ENCODE measurements at places on chromosomes 6 and 20.

DNA sequence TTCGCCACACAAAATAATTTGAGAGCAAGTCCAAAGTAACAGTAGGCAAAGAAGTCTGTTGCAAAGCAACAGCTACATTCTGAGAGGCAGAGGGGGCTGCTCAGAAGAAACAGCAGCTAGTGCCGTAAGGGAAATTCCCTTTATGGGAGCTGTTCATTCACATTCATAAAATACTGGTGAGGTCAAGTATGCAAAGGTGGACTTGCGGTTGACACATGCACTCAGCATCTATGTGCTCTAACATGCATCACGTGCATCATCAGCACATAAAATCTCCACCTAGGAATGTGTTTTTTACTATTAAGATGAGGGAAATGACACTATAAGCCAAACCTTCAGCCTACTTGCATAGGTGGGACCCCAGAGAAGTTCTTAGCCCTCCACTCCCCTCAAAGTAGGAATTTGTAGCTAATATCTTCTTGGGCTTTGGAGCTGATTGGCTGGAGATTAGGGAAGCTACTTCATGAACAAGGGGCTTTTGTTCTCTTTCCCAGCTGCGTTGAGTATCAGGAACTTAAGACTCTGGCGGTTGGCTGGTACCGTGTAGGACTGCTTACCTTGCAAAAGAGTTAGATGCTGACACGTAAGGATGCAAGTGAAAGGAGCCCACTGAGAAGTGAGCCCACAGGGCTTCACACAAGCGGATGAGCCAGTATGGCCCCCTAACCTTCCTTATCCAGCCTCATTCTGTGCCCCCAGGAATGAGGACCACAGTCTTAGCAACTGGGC is 12.4 kb downstream of the CST3 start:
- no peak for DNase-seq

GRCh38 chr6:101516578-101516977 is 123.1 kb downstream of the GRIK2 start:
- DNase-seq = no peak

DNA sequence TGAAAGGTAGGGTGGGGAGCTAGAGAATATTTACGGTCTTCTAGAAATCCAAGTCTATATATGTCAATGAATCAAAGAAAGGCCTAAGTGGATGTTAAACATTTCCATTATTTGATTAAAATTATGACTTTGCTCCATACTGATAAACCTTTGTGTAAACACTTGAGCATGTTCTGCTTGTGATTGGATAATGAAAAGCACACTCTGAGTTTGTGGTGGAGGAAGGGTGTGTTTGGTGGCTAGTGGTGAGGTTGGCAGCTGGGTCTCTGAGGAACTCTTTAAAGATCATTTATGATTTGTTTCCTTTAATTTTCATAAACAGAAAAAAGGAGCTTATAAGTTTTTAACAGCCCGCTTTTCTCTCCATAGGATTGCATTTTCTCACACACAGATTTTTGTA is 84.7 kb downstream of the RFPL4B start:
- no peak for DNase-seq

DNA sequence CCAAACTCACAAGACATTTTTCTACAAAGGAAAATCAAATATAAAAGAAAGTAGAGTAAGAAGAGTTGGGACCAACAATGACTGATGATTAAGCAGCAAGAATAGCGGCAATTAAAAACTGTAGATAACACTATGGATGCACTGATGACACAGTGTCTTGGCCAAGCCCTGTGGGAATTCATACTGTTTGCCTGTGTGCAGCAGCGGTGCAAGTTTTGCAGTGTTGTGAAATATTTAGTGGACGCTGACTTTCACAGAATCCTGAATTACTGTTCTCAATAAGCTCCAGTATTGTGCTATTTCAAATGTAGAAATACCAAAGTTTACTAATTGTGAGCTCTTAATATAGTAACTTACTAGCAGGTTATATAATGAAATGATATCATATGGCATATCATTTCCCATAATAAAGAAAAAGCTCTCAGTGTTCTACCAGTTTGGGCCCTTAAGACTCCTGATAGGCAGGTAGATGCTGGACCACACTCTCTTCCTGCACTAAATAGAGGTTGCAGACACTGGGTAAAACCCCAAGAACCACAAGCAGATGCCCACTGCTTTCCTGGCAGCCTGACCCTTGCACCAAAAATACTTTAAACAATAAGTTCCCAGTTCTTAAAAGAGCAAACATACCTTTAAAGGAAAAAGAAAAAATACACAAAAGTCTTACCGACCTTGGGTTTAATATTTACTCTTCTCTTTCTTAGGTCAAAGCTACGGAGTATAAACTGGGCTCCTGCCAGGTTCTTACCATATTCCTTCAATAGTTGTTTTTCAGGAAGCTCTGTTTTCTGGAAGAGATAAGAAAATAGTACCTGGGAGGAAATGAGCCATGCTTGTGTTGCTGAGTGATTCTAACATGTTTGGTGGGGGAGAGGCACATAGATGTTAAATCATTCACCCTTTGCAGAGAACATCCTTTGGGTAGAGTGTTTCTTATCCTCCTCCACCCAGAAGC is 41.6 kb downstream of the ANKEF1 start:
- DNase-seq = no peak

- DNase-seq = no peak
Observed at GRCh38 chr6:144246988-144247387, 38.1 kb upstream of the UTRN start.

- DNase-seq = no peak
Observed at GRCh38 chr6:83096791-83097190, 29.3 kb downstream of the DOP1A start.

DNA sequence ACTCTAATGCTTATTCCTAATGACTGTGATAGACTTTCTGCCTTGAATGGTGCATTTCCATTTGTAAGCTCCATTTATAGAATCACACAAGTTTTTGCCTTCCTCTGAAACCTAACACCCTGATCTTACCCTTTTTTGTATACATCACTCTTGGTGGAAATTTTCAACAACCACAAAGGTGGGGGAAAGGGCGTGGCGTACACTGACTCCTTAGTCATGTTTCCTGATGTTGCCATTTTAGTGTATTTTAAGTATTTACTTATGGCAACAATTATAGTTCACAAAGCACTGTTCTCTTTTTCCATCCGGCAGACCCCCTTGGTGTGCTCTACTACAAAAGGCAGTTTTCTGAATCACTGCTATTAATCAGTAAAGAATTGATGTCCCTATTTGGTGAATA is 92.0 kb downstream of the ATXN1 start:
- DNase-seq = no peak

DNA sequence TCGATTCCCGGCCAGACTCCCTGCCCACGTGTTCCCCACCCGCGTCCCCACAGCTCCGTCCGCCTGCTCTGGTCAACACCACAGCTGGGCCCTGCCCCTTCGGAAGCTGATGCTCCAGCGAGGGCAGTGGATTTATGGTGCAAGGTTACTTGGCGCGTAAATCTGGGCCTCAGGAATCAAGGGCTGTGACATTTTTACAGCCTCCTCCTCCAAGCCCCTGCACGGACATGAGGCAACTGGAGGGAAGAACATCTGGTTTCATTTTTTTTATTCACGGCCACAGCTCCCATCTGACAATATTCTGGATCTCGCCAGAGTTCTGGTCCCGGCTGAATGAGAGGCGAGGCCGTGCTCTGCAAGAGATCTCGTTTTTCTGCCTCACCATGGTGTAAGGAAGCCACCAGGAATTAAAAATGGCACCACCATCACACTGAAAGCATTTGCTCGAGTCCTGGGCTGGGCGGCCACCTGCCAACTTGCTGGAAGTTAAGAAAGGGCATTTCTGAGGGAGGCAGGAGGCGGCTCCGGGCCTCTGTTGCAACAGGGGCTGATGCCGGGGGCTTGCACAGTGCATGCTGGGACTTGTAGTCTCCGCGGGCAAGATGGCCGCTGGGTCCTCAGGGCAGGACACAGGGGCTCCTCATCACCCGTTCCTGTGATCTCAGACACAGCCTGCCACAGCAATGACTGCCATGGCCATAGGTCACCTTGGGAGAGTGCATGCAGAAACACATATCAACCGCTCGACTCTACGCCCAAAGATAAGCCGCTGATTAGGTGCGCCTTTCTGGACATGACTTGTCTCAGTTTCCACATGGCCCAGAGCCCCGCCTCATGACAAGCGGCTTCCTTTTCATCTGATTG is 148.5 kb downstream of the LY86 start:
- DNase-seq = peak; percentile 55
